NCI-H748 treated with DMSO at 0.1 percent for 48 hours (cell line): ENCODE measurements at places on chromosomes 3 and 15.

- no peak for DNase-seq
Observed at GRCh38 chr15:75153565-75154276, 48.0 kb upstream of the C15orf39 start.

DNA sequence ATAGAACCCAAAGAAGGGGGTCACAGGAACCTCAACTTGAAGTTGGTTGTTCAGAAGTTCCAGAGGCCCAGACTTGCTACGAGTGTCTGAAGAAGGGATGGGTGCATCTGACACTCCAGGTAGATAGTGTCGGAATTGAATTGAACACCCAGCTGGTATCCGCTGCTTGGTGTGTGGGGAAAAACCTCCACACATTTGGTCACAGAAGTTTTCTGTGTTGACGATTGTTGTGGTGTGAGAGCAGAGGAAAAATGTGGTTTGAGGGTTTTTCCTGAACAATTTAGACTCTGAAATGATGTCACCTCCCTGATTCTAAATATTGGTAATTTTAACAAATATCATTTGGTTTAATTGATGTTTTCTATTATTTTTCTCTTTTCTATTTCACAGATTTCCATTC, 218.8 kb upstream of the CTNNB1 start:
- no peak for DNase-seq

- no peak for DNase-seq
Observed at GRCh38 chr3:52314489-52314888, 1.6 kb upstream of the DNAH1 start.

GRCh38 chr3:141323936-141324704, 44.2 kb upstream of the ZBTB38 start:
- DNase-seq, result no peak

GRCh38 chr3:13004376-13004775, 68.9 kb downstream of the IQSEC1 start:
- DNase-seq, result no peak

- DNase-seq, result no peak
Observed at GRCh38 chr15:70188286-70188685, 90.6 kb upstream of the TLE3 start.

GRCh38 chr3:50194128-50194902, 2.9 kb downstream of the GNAT1 start:
- DNase-seq, result peak; percentile 21

DNA sequence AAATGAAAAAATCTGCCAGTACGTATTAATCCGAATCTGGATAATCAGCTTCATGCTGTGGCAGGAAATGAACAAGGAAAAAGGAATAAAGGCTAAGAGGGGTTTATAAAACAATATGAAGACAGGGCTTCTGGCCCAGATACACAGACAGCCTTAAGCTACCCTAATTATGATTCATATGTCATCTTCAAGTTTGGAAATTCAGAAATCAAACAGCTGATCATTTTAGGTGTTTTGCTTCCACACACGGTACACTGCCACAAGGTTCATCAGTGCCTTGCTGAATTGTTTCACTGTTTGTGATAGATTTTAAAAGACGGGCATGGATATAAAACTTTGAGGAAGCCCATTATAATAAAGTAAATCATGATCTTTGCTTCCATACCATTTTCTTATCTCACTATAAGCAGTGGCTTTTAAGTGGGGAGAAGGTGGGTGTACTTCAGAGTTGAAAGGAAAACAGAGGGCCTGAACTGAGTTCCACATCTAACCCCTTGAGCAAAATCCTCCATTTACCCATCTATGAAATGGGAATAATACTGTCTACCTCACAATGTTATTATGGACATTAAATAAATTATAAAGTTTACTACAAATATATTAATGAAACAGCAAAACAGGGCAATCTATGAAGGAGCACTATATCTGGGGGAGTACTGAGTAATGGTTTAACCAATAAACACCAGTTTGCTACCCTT, 15.7 kb downstream of the GTPBP8 start:
- DNase-seq, result no peak

DNA sequence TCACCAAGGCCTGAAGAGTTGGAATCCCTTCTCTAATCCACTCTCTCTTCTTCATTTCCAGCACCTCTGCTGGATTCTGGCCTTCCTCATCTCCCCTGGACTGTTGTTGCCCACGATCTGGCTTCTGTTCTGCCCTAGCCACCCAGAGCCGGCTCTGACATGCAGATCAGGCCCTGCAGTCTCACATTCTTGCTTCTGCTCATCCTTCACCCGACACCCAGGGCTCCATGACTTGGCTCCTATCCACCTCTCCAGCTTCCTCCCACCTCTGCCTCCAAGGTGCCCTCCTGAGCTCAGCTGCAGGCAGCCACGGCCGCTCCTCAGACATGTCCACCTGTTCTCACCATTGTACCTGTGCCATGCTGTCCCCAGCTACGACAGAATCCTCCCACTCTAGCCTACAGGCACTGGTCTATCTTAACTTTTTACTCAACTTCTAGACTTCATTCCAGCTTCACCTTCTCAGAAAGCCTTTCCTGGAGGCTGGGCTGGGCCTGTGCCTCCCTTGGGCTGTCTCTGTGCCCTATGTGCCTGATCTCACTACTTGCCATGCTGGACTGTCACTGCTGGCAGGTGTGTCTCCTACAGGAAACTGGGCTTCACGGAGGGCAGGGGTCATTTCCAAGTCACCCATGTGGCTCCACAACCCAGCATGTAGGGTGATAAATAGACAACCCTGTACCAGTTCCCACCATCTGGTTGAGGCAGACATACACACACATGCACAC, 16.0 kb upstream of the TBC1D21 start:
- DNase-seq, result no peak

GRCh38 chr3:177377166-177377565, 179.9 kb upstream of the TBL1XR1 start:
- no peak for DNase-seq

GRCh38 chr3:167304077-167304476, 76.0 kb downstream of the ZBBX start:
- no peak for DNase-seq

DNA sequence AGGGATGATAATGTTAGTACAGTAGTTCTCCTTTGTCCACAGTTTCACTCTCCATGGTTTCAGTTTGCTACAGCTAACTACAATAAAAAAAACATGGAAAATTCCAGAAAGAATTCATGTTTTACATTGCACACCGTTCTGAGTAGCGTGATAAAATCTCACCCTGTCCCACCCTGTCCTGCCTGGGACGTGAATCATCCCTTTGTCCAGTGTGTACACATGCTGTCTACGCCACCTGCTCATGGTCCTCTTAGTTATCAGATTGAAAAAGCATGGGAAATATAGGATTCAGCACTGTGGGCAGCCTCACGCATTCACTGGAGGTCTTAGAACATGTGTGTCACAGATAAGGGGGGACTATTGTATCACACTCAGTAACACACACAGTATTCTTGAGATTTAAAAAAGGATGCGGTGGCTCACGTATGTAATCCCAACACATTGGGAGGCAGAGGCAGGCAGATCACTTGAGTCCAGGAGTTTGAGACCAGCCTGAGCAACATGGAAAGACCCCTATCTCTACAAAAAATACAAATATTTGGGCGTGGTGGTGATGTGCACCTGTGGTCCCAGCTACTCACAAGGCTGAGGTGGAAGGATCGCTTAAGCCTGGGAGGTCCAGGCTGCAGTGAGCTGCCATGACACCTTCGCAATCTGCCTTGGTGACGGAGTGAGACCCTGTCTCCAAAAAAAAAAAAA, 8.7 kb upstream of the FLNB start:
- no peak for DNase-seq

DNA sequence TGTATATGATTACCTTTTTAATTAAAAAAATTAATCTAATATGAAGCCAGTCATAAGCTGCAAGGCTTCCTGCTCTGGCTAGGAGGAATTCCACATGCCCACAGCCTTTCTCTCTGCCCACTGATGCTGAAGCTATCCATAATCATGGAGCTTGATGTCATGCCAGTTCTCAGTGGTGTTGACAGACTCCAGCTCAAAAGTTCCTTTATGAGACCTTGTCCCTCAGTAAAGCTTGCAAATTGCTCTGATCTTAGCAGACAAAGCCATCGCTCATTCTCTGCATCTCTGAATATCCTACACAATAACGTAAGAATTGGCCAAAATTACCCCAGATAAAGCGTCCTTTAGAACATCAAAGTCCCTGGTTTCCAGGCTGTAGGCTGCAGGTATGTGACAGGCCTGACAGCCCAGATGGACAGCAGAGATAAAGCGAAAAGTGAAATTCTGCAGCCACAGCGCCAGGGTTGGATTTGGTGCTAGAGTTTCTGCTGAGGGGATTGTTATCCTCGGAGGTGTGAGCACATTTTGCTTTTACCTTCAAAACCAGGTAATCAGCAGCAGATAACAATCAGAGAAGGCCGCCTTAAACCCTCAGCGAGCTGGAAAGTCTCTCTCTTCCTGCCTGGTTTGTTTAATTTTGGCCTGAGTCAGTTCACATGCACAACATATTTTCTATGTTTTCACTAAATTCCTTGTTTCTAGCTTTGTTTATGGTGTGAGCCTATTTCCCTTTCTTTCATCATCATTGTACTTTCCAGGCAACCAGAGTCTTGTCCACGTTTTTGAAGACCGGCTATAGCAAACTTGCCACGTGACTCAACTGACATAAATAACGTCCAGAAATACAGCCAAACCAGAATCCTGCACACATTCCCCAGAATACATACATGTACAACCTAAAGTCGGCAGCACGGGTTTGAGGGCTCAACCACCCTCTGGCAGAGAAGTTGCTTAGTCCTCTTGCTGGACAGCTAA, 36.6 kb upstream of the ALDH1A3 start:
- no peak for DNase-seq

GRCh38 chr3:114756506-114757279, 390.4 kb downstream of the ZBTB20 start:
- no peak for DNase-seq

DNA sequence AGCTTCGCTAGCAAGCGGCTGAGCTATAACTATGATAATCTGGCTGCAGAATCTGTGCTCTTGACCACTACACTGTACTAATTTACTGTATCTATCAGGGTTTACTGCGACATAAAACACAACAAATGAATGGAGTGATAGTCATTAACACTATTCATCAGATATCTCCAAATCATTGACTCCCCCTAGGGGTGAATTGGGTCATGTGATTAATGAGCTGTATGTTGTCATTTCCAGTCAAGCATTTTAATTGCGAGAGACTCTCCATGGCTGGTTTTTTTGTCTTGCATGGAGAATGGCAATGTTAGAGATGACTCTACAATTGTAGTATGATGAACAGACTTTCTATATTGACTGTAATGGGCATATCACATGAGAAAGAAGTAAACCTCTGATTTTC, 10.5 kb upstream of the TM4SF18 start:
- no peak for DNase-seq

- no peak for DNase-seq
Observed at GRCh38 chr3:197926418-197926817, 23.6 kb upstream of the RPL35A start.

GRCh38 chr3:141811348-141811747, 48.1 kb downstream of the GRK7 start:
- no peak for DNase-seq

DNA sequence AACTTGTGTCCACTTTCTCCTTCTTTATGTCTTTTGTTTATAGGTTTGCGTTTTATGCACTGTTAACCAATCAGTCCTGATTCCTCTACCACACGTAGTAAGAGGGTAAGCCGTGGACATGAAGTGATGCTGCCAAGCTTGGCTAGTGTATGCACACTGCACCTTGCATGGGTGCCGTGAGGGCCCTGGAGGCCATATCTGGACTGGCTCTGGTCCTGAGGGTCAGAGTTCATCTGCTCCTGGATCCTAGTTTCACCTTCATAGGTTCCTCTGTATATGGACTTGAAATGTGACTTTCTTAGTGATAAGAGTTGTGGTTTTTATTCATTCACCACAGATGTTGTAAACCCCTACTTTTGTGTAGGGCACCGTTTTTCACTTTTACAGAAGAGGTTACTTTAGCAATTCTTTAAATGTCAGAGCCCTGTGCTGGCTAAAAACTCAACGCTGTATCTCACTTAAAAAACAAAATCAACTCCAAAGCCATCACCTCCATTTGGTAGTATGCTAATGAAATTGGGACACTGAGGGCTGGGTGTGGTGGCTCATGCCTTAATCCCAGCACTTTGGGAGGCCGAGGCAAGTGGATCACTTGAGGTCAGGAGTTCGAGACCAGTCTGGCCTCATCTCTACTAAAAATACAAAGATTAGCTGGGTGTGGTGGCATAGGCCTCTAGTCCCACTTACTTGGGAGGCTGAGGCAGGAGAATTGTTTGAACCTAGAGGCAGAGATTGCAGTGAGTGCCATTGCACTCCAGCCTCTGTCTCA, 22.9 kb downstream of the SIAH2 start:
- no peak for DNase-seq

DNA sequence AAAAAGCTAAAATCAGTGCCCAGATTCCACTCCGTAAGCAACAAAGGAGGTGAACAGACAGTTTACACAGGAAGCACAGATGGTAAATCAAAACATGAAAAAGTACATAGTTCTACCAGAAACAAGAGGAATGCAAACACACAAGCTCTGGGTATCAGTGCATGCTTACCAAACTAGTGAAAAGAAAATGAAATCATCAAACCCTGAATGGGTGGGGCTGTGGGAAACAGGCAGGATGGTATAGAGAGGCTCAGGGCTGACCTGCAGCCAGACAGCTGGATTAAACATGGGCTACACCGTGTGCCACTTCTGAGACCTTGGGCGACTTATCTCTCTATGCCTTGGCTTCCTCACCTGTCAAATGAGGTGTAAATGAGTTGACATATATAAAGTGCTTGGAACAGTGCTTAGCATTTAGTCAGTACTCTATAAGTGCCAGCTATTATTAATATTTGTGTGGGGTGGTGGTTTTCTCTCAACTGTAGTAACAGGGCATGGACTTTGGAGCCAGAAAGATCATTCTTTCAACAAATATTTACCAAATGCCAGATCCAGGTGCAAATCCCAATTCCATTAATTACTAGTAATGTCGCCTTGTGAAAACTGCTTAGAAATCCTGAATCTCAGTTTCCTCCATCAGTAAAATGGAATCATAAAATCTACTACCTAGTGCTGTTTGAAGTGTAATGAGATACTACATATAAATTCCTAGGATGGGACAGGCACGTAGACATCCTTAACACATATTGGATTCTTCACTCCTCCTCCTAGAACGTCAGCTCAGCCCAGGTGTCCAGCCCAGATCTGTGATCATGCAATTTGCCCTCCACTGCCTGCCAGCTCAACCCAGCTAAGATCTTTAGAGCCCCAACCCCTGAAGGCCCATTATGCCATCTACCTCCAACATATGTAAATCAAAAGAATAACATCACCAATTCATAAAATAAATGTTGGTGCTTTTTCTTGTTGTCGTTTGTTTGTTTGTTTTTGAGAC, 55.5 kb upstream of the SMAD3 start:
- DNase-seq, result no peak
